ENCODE measurements at places on chromosomes 6 and 20.

- no peak for DNase-seq
These were observed 294.7 kb downstream of the FOXC1 start for GRCh38 chr6:1904466-1904799.

DNA sequence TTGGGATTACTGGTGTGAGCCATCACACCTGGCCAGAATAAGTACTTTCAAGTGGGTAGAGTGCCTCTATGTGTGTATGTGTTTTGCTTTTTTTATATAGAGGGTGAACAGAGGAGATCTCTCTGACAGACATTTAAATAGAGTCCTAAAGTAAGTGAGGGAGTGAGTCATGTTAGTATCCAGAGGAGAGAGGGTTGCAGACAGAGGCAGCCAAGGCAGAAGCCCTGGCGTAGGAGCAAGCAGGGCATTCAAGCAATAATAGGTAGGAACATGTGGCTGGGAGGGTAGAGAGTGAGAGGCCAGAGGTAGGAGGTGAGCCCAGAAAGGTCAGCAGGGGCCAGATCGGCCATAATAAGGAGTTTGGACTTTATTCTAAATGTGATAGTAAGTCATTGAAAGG, 48.9 kb downstream of the PHF20 start:
- DNase-seq: no peak

DNA sequence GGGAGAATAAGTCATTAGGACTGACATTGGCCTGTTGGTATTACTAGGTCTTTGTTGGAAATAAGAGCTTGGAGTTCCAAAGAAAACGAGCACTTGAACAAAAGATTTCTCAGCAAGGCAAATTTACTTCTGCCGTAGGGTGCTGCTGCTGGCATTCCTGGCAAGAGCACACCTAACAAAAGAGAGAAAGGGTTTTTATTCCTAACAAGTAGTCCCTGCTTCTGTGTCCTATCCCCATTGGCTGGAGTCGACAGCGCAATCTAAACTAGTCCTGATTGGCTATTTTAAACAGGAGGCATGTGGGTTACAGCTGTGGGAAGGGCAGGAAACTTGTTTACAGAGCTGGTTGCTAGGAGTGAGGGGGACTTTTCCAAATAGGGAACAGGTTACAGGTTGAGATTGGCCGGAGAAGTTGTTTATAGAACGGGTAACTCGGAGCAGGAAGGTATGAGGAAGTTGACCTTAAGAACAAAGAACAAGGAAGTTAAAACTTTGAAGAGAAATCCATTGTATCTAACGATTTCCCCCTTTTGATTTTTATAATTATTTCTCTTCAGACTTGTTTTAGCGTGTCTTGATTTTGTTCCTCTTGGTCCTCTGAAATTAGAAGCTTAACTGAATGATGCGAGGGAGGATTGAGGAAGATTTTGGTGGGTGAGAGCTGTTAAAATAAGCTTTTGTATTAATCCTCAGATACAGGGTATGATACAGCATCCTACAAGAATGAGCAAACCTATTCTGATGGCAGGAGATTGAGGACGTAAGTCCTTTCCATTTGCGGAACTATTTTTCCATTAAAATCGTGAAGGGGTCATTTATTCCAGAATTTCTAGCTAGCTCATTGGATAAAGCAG, 3.4 kb upstream of the ZNFX1 start:
- DNase-seq: no peak

DNA sequence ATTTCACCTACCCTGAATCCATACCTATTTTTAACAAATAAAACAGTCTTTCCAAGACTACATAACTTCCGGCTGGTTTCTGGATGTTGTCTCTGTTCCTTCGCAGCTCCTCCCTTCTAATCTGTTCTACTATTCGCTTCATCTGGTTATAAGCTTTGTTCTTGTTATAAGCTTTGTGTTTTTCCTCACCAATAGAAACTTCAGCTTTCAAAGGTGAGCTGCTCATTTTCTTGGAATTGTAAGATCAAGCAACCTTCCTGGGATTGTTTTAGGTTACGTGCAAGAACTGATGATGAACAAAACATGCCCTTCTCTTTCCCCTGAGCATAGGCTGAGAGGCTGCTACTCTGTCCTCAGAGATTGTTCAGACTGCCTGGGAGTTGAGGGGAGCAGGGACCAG, 2.1 kb downstream of the GFOD1 start:
- DNase-seq: no peak

DNA sequence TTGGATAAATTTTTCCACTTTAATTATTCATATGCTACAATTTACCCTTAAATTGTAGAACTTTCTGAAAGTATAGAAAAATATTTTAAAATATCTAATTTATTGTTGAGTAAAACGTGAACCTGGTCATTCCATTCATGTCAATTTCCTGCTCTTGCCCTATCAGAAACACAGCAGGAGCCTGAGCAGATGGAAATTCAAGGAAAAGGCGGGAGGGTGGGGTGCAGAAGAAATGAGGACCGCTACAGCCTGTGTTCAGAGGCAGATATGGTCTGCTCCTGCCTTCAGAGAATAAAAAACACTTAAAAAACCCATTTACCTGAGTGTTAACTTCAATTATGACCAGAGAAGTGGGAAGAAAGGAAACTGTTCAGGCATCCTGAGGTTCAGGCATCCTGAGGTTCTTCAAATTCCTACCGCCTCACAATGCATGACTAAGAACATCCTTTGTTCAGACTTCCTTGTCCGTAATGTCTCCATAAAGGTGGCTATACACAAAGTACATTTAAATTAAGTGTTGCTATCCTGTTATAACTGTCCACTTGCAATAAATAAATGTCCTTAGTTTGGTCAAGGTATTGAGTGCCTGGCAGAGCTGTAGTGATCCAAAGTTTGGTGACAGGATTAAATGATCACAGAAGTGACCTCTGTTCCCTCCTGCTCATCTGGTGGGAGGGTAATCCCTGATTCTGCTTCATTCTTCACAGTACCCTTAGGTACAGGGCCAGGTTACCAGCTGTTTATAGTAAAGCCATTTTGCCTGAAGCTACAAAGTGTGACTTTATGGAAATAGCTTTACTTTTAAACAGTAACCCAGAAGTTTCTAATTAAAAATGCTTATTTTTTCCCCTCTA, 109.1 kb downstream of the MAN1A1 start:
- DNase-seq: no peak

DNA sequence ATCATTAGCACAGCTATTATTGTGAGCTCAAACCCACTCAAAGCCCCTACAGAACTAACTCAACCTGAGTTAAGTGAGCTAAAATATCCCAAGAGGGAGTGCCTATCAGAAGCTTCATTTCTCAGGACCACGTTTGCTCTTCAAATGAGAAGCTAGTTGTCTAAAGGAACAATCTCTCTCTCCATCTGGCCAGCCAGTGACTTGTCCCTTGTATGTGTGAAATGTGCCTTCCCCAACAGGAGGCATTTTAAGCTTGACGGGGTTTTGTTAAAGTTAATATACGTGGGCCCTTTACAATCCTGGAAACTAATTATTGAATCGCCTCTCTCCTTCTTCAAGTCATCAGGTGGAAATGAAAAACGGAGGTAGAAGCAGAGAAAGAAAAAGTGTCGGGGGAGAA, 62.0 kb downstream of the TRERF1 start:
- no peak for DNase-seq

GRCh38 chr6:107504270-107505026, 14.5 kb downstream of the SOBP start:
- DNase-seq: no peak

GRCh38 chr6:41053041-41053440, at the start of gene APOBEC2:
Gene APOBEC2 (plus strand): TSS chr6:41053202. CDS start chr6:41053348, 146 bp downstream.
- no peak for DNase-seq

DNA sequence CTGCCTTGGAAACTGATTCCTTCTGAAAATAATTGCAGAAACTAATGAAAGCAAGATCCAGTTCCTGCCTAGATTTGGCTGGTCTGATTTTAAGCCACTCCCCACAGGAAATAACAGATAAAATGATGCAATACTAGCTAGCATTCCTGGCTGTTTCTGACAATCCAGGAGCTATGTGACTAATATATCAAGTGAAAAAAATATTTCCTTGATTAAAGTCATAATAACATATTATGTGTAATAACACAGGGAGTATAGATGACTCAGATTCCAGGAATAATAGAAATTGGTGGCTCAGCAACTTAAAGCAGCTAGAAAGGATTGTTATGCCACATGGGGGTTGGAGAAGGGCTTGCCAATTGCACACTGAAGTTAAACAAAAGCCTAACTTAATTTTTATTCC, 182.7 kb upstream of the SALL4 start:
- DNase-seq: no peak

DNA sequence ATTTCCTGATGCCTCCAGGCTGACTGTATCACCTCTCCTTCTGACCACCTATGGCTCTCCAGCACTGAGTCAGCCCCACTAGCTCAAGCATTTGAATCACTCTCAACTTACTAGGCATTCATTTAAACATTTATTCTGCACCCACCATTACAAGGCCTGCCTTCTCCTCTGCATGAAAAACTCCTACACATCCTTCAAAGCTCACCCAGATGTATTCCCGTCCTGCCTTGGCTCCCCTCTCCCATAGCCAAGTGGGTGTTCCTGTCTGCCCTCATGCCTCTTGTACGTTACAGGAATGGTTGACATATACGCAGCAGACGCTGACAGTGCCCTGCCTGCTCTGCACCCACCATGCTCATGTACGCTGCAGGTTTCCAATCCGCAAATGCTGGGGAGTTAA, 21.6 kb downstream of the KCNK17 start:
- DNase-seq: no peak

DNA sequence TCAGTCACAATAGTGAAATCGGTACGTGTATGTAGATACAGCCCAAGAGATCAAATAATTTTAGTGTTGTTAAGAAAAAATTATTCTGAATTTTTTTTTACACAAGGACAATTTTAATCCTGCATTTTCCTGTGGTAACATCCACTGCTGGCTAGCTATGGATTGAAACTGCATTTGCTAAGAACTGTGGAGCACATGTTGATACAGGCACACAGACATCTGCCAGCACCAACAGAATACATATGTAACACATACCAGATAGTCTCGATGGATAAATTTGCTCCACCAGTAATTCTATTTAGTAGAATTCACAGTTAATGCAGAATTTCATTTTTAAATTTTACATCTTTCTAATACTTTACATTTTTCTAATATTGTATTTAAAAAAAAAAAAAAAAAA, 2.2 kb downstream of the ASIP start:
- no peak for DNase-seq

- DNase-seq: no peak
These were observed 98.5 kb upstream of the SCGN start for GRCh38 chr6:25553502-25553901.

DNA sequence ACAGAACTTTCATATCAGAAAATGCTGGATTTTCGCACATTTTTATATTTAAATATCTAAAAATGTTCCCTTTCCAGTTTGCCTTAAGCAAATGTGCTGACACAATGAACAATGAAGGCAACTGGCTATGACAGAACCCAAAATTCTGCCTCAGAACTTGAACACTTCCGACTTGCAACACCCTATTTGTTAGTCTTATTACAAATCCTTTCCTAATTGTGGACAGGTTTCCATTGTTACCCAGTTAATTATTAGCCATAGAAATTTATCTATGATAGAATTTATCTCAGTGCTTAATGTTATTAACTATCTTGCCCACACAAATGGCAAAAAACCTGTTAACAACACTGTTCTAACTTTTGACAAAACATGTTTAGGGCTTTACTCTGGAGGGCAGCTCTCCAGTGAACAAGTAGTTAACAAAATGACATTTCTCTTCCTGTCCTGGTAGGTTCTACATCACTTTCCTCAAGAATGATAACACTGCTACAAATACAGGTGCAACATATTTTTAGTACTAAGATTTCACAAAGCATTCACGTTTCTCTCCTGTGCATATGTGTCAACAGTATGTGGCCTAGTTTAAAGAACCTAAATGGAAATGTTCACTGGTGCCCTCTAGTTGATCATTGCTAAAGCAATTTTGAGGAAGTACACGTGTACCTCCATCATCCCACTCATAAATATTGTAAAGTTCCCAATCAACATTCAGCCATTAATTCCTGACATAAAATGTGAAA, 58.4 kb downstream of the HIVEP2 start:
- peak; percentile 62 for DNase-seq

DNA sequence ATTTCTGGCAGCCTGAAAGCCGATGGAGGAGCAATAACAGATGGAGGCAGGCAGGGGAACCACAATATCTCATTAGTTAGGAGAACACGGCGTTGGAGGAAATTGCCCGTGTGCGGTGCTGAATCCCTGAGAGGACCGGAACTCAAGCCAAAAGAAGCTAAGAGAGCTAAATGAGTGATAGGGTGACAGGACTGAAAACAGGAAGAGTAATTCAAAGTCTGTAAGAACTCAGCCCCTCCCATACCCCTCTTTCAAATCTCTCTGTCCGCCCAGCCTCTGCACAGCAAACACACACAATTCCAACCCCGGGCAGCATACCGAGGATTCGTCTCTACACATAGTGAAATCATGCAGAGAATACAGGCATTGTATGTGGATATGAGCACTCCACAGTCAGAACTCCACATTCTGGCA, 2.6 kb upstream of the IPCEF1 start:
- peak; percentile 70 for DNase-seq

All from Ammon's horn (tissue), 1 donor.